ENCODE measurements at places on chromosomes 4 and X. TPM values are rescaled to one million over a fixed set of nuclear protein-coding genes. Genes with fewer than 3 reads are reported as not detected.

DNA sequence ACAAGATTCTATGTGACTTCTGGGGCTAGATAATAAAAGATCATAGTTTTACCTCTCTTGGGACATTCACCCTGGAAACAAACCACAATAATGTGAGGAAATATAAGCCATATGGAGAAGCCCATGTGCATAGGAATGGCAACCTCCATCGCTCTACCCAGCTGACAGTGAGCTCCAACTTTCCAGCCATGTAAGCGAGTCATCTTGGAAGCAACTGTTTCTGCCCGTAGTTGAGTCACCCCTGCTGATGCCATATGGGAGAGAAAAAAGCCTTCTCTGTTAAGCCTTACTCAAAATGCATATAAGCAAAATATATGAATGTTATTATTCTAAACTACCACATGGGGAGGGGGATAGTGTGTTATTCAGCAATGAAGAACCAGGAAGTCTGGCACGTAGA lies 31.4 kb upstream of the RELL1 start:
- DNase-seq, result no peak

GRCh38 chrX:103562801-103563200 lies 22.5 kb upstream of the TCEAL4 start:
- peak; percentile 1 for DNase-seq

Gene SOWAHD
- total RNA-seq, result not detected

Gene CXCL1
- 20.0 TPM for total RNA-seq

DNA sequence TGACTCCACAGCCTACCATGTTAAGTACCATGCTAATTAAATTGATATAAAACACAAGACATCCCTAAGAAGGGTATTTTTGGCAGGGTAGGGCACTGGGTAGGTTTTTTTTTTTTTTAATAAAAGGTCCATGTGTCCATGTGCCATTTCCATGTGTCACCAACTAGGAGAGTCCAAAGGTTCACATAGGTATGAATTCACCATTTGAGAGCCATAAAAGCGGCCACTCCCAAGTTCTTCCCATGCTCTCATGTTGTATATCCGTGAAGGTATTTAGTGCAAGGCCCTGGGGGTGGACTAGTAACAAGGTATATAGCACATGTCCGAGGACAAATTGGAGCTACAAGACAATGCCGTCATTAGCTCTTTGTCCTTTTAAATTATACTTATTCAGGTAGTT lies 107.3 kb downstream of the PDE5A start:
- DNase-seq, result no peak

- DNase-seq, result no peak
Observed at GRCh38 chr4:128844931-128845330, 35.4 kb downstream of the JADE1 start.

- DNase-seq, result no peak
Observed at GRCh38 chrX:35665311-35665710, 132.8 kb upstream of the MAGEB16 start.

DNA sequence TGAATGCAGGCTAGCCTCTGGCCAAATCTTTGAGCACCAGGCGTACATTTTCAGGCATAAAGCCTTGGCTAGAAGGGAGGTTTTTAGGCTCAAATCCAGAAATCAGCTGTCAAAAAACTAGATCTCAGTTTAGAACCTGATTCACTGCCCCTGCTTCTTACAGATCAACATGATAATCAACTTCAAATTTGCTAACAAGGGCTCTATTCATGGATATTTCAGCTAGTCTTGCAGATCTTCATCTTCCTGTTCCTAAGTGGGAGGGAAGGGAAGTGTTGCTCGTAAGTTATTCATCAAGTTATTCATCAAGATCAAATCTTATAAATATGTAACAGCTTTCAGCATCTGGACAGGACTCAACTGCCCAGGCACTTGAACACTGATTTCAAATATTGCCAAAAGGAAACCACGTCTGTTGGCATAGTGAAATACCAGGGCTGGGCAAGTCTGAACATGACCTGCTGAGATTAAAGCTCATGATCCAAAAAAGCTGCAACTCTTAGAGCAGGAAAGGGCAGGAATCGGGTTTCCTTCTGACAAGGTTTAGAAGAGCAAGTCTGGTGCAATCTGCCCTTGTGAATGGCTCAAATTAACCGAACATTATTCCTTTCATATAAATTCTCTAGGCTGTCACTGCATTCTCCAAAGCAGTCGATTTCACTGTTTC lies 200.3 kb downstream of the PDGFC start:
- DNase-seq, result peak; percentile 88

DNA sequence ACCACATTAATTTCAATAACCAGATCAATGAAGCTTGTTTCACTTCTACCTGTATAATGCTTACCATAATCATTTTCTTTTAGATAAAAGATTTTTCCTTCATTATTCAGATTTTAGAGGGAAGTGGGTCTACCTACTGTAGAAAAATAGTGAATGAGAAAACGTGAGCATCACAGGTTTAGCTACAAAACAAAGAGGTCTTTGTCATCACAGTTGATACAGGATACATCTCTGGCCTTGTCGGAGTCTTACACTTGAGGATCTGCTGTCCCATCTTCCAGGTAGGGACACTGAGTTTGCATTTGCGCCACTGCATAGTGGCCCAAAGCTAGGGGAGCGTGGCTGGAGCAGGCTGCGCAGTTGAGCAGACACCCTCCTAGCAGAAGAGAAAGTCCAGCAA lies 710 bp downstream of the CLDN24 start:
- no peak for DNase-seq

DNA sequence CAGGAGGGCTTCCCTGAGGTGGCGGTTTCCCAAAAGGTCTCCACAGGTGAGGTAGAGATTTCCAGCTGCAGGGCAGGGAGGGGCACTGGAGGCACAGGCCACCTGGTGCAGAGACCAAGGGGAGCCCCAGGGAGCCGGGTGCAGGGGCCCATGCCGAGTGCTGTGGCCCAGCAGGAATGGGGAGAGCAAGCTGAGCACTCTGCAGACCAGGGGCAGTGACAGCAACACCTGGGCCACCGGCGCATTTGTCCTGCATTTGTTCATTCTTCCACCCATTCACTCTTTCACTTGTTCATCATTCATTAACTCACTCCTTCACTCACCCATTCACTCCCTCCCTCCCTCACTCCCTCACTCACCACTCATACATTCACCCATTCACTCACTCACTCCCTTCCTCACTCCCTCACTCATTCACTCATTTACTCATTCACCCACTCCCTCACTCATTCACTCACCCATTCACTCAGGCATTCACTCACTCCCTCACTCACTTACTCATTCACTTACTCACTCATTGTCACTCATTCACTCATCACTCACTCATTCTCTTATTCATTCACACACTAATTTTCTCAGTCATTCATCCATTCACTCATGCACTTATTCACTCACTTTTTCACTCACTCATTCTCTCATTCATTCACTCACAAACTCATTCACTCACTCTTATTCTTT lies 16.3 kb downstream of the CPZ start:
- no peak for DNase-seq

DNA sequence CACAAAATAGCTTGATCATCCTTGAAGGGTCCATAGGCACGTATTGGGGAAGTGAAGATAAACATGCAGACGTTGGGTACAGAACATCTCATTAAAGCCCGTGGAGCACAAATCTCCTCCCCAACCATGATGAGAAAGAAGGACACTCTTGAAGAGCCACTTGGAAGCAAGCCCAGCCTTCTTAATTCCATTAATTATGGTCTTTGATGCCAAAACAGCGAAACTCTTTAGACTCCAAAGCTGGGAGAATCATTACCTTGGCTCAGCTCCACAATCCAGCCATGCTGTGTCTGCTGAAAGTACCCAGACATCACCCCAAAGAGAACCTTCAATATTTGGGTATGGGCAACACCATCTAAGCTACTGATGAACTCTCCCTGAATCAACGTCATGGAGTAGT lies 169.0 kb upstream of the MBNL3 start:
- no peak for DNase-seq

DNA sequence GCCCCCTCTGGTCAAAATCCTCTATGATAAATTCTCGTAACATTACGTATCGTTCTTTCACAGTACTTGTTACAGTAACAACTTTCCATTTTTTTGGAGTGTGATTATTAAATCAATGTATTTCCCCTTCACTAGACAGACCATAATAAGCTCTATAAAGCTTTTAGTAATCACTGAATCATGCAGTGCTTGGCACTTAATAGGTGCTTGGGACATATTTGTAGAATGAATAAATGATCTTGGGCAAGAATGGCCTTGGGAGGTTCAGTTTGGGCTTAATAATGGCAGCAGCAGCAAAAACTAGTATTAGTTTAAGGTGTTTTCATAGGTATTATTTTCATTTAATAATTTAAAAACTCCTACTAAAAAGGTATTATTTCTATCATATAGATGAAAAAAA lies 33.4 kb upstream of the SFRP2 start:
- DNase-seq, result no peak

- peak; percentile 48 for DNase-seq
Observed at GRCh38 chr4:144599621-144600020, 46.3 kb upstream of the HHIP start.

Gene SNX25
- 16.1 TPM for total RNA-seq

DNA sequence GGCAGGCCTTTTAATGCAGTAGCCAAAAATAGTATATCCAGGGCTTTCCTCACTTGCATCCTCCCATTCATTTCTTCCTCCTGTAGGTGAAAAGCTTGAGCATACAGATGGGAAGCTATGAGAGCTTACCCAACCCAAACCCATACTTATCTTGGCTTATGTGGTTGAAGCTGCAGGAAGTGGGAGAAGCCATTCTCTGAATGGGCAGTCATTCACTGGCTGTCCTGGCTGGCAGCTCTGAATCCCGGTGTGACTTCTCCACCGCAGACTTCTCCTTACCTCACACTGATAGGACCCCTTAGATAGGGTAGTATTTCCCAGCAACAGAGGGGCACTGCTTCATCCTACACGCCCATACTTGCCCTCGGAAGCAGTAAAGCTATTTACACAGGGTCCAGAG lies 125.4 kb downstream of the AMMECR1 start:
- no peak for DNase-seq

Gene IQCM
- not detected for total RNA-seq

Gene CCDC160
- total RNA-seq, result not detected

Gene RBMXL3
- total RNA-seq, result not detected

GRCh38 chrX:133495464-133496391 lies 80.4 kb upstream of the GPC4 start:
- no peak for DNase-seq

DNA sequence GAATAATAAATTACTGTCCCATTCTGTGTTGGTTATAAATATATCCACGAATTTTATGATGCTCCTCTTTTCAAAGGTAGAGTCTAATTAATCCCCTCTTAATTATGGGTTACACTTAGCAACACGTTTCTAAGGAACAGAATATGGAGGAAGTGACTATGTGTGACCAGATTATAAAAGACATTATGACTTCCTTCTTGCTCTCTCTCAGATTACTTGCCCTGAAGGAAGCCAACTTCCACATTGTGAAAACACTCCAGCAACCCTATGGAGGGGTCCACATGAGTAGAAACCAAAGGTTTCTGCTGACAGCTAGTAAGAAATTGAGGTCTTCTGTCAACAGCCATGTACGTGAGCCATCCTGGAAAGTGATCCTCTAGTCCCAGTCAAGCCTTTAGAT lies 59.3 kb downstream of the WDFY3 start:
- no peak for DNase-seq

GRCh38 chr4:123250843-123251242 lies 145.8 kb upstream of the SPRY1 start:
- peak; percentile 94 for DNase-seq

GRCh38 chrX:46849933-46850332 lies 13.1 kb downstream of the RP2 start:
- no peak for DNase-seq

- DNase-seq, result peak; percentile 75
Observed at GRCh38 chr4:129362691-129363274, 266.8 kb downstream of the C4orf33 start.

DNA sequence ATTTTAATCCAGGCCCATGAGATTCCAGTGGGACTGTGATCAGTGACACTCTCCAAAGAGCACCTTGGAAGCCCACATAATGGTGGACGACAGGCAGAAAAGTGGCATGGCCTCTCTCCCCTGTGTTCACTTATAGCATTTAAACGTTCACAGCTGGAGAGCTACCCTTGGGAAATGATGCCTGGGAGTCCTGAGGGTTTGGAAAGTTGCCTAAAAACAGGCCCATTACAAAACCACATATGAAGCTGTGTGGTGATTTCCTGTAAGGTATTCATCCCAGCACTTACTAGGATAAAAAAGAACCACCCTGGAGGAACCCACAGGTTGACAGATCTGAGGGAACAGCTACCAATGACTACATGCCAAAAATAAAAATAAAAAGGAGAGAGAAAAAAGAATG lies 193.2 kb downstream of the RASL11B start:
- DNase-seq, result no peak

- no peak for DNase-seq
Observed at GRCh38 chr4:112968451-112969159, 80.8 kb upstream of the ANK2 start.

- DNase-seq, result no peak
Observed at GRCh38 chrX:53155512-53156206, 61.7 kb downstream of the KANTR start.

DNA sequence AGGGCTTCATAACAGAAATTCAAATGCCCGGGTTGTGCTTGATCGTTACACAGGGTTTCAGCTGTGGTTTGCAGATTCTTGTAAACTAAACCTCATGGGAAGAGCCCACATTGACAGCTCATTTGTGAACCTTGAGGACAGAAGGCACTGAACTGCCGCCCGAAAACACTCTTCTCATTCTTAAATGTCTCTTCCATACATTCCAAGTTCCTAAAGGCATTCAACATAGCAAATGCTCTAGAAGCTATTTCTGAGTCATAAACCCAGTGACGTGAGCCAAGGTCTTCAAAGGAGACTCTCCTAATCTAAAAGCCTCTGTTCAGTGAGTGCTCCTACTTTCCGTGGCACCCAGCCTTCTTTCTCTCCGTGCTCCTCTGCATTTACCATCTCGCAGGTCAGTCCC lies 737.8 kb upstream of the FRG1 start:
- no peak for DNase-seq

GRCh38 chr4:77146186-77147078 lies 10.6 kb upstream of the CCNG2 start:
- DNase-seq, result peak; percentile 67

- peak; percentile 73 for DNase-seq
Observed at GRCh38 chrX:10636337-10636736, 16.0 kb upstream of the MID1 start.

GRCh38 chr4:70946939-70947338 lies 44.8 kb downstream of the MOB1B start:
- DNase-seq, result no peak

Gene GSX2
- not detected for total RNA-seq

Gene EPHA5
- total RNA-seq, result 1.3 TPM

Gene GLOD5
- not detected for total RNA-seq

DNA sequence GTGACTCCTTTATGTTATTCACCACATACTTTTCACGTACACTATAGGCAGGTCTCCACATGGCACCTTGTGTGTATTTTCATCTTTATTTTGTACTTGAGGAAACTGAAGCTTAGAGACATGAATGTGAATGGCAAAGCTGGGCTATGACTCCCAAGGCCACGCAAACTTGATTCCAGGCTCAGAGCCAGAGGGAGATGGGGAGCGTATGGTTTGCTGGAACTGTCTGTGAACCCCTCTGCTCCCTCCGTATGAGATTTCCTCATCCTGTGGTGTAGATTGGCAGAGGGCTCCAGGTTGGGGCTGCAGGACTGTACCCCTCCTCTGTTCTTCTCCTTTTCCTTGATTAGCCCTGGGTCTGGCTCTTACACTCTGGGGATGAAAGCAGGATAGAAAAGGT lies 16.1 kb upstream of the STARD8 start:
- DNase-seq, result no peak

Measured in endothelial cell of umbilical vein (primary cell).